Upper lobe of left lung (tissue), 6 donors: ENCODE measurements at places on chromosomes 5 and 9. TPM values are rescaled to one million over a fixed set of nuclear protein-coding genes. Genes with fewer than 3 reads are reported as not detected.
A peak's percentile ranks its signal among the peaks of the same experiment; 100 is the strongest.

- no peak overlapping the region for H3K27ac ChIP-seq
- DNase-seq: no peak
- no peaks in the 10 kb centered on the region for H3K36me3 ChIP-seq
- H3K4me1 ChIP-seq: peaks cover 45% of the 10 kb centered on the region
- no peak overlapping the region for H3K4me3 ChIP-seq
Measured at GRCh38 chr5:125413496-125414274, 667.2 kb upstream of the ZNF608 start.

DNA sequence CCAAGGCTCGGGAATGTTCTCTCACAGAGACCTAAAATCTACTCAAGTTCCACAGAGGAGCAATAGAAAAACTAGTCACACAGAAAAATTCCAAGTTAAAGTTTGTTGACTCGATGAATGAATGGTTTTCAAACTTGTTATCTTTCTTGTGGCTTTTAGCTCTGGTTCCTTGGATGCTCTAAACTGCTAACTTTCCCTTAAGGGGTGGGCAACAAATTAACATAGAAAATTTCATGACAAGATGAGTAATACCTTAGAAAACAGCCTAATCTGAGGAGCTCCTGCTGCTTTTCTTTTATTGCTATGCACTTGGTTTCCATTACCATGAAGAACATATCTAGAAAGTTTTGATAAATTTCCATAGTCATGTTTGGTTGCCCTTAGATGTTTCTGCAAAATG, 100.2 kb upstream of the CCDC112 start:
- no peaks in the 10 kb centered on the region for H3K36me3 ChIP-seq
- H3K27ac ChIP-seq: no peak overlapping the region
- no peaks in the 10 kb centered on the region for H3K4me1 ChIP-seq
- no peak overlapping the region for H3K4me3 ChIP-seq

GRCh38 chr9:86945728-86946200, 1.5 kb downstream of the GAS1 start:
- DNase-seq: peak; percentile 90
- H3K27ac ChIP-seq: peak overlapping the region; percentile 80
- H3K4me3 ChIP-seq: peak overlapping the region; percentile 68
- H3K36me3 ChIP-seq: no peaks in the 10 kb centered on the region
- H3K4me1 ChIP-seq: peaks cover 26% of the 10 kb centered on the region

- DNase-seq: no peak
- H3K36me3 ChIP-seq: no peaks in the 10 kb centered on the region
- no peaks in the 10 kb centered on the region for H3K27me3 ChIP-seq
- peak overlapping the region; percentile 42 for H3K4me3 ChIP-seq
- H3K4me1 ChIP-seq: peaks cover 43% of the 10 kb centered on the region
- H3K27ac ChIP-seq: peak overlapping the region; percentile 74
Measured at GRCh38 chr5:83470526-83471404, 779 bp upstream of the VCAN start.

- no peaks in the 10 kb centered on the region for H3K27me3 ChIP-seq
- no peaks in the 10 kb centered on the region for H3K36me3 ChIP-seq
- H3K27ac ChIP-seq: no peak overlapping the region
- no peak overlapping the region for H3K4me3 ChIP-seq
- no peak for DNase-seq
- no peaks in the 10 kb centered on the region for H3K4me1 ChIP-seq
Measured at GRCh38 chr9:21465859-21466518, 16.1 kb downstream of the IFNE start.

The FGD3 gene
- 28.5 TPM for total RNA-seq

The GABRG2 gene
- total RNA-seq: not detected
